ENCODE measurements at places on chromosomes 2 and 18.

- no peak for DNase-seq
Measured at GRCh38 chr2:128302011-128302743, 16.5 kb downstream of the HS6ST1 start.

DNA sequence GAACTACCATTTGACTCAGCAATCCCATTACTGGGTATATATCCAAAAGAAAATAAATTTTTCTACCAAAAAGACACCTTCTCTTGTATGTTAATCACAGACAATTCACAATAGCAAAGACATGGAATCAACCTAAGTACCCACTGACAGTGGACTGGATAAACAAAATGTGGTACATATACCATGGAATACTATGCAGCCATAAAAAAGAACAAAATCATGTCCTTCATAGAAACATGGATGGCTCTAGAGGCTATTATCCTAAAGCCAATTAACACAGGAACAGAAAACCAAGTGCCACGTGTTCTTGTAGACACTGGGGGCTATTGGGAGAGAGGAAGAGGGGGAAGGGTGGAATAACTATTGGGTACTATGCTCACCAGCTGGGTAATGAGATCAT is 27.7 kb downstream of the FLACC1 start:
- no peak for DNase-seq

DNA sequence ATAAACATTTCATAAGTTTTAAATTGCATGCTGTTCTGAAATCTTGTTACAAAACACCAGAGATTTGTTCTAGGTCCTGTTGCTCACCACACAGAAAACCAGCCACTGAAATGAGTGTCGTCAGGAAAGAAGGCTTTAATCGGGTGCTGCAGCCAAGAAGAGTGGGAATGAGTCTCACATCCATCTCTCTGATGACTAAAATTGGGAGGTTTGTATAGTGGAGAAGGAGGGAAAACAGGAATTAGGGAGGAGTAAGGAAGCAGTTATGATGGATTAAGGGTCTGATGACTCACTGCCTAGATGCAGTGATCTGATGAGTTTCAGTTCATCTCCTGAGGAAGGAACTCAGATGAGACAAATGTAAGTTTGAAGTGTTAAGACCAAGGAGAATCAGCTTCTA is 42.1 kb upstream of the GPR39 start:
- no peak for DNase-seq

- no peak for DNase-seq
Measured at GRCh38 chr2:62216616-62217015, 20.7 kb downstream of the B3GNT2 start.

DNA sequence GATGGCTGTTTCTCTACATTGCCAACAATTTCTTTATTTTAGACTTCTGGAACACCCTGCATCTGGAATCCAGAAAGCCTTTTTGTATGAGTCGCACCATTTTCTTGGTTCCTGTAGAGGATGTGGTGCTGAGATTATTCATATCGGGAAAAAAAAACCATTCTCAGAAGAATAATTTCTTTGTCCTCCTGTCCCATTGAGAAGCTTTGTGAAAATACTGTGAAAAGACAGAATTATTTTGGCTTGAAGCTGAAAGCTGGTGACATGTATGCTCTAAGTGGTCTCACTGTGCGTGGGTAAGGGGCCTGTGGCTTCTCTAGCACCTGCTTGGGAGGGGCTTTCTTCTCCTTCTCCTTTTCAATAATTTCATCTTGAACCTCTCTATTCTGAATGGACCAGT is 138.4 kb downstream of the FAM210A start:
- no peak for DNase-seq

DNA sequence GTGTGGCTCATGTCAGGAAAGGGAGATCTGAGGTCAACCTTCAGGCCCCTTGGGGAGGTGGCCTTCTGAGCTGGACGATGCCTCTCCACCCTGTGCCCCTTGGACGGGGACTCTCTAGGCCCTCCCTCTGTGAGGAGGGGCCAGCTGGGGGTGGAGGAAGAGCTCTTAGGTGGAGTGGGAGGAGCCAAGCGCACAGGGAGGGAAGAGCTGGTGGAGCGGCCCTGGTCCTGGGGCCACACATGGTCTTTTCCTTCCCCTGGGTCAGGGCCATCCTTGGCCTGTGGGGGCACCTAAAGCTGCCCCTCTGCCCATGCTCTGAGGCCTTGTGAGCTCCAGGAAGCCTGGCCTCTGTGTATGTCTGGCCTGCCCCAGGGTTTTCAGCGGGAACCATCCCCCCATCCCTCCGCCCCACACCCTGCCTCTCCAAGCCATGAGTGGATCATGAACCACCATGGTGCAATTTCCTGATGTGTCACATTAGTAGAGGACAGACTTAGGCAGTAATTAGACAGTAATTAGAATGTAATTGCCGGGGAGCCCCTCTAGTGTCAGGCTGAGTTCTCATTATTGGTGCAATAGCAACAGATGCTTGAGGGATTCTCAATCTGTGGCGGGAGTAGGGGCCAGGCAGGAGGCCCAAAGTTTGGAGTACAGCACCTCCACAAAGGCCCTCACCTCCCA is 63.0 kb downstream of the GLI2 start:
- peak; percentile 9 for DNase-seq

DNA sequence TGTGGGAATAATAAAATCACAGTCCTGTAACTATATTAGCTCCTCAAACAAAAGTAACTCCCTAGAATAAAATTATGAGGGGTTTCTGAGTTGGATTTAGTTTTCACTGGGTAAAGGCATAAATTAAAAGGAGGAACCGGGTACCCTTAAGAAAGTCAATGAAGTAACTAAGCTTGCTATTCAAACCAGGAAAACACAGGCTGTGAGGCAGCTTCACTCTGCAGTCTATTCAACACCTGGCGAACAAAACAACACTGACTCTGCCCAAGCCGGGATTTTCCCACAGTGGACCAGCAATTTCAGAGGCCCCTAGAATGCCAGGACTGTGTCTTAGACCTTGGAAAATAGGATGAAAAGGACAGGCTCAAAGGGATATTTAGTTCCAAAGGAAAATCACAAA is 24.6 kb upstream of the CREB1 start:
- no peak for DNase-seq

DNA sequence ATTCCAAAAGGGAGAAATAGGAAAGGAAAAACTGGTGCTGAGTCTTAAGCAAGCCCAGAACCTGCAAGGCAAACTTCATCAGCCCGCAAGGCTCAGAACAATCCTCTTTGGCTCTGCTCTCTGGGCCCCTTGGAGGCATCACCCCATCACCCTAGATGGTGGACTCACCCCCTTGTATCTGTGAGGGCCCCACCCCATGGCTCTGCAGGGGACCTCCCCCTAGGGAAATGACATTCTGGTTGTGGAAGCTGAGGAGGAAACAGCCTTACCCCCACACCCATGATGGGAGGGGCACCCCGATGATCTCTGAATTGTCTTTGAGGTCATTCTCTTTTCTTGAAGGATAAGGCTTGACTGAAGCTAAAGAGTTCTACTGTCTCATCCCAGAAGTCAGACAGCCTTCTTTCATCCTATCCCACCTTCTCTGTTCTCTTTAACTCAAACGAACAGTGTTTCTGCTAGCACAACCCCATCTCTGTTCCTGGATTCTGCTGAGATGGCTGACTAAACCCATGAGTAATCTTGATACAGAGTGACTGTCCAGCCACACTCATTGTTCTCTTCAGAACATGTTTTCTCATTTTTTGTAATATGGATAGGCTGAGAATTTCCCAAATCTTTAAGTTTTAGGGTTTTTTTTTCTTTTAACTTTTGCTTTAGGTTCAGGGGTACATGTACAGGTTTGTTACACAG is 492.1 kb upstream of the MYT1L start:
- DNase-seq: no peak

GRCh38 chr2:141035846-141036420 is 1094.9 kb downstream of the LRP1B start:
- DNase-seq: no peak

DNA sequence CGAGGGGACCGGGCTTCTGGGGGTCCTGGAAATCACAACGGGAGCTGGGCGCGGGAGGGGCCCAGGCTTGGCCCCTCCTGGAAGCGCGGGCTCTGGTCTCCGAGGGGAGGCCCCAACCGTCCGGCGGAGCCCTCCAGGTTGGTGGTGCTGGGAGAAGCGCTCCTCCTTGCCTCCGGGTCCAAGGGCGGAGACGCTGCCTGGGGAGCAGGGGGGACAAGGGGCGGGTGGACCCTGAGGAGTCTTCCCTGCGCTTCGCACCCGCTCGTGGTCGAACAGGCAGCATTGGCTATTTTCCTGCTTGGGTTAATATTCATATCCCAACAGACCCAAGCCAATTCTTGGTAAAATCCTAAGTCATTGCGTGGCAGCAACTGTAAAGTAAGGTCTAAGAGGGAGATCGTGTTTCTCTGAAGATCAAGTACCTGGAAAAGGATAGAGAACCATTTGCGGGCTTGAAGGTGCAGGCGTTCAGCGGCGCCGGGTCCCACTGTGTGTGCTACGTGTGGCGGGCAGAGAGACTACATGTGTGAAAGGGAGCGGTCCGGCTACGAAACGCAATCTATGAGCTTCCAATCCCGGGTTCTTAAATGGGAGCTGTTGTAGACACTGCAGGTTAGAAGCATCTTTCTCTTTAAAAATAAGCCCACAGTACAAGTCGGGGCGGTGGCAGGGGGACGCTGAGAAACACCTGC is 805 bp downstream of the CIDEA start:
- no peak for DNase-seq

GRCh38 chr2:133025004-133025403 is 355.0 kb upstream of the LYPD1 start:
- DNase-seq: no peak

DNA sequence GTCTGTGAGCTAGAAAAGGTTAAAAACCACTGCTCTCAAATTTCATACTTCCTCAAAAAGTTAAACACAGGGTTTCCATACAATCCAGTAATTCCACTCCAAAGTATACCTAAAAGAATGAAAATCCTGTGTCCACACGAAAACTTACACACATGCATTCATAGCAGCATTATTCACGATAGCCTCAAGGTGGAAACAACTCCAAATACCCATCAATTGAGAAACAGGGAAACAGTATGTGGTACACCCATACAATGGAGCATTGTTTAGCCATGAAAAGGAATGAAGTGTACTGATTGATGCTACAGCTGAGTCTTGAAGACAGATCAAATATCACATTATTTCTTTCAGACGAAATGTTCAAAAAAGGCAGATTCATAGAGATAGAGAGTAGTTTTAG is 36.7 kb downstream of the UXS1 start:
- no peak for DNase-seq

DNA sequence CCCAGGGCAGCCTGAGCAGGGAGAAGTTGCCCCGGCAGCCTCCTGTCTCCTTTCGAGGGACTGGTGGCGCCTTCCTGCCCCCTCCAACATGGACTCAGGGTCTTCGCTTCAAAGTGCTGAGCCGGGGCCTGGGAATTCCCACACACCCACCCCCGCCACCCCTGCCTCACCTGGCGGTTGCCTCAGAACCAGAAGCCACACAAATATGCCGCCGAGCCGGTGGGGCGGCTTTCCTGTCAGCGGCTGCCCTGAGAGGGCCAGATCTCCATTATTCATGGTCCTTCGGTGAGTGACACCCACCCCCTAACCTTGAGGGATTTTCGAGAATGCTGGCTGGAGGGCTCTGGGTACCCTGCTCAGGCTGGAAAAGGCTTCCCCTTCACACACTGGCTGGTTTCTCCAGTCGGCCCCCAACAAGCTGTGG is 71.7 kb downstream of the SMAD7 start:
- DNase-seq: no peak

DNA sequence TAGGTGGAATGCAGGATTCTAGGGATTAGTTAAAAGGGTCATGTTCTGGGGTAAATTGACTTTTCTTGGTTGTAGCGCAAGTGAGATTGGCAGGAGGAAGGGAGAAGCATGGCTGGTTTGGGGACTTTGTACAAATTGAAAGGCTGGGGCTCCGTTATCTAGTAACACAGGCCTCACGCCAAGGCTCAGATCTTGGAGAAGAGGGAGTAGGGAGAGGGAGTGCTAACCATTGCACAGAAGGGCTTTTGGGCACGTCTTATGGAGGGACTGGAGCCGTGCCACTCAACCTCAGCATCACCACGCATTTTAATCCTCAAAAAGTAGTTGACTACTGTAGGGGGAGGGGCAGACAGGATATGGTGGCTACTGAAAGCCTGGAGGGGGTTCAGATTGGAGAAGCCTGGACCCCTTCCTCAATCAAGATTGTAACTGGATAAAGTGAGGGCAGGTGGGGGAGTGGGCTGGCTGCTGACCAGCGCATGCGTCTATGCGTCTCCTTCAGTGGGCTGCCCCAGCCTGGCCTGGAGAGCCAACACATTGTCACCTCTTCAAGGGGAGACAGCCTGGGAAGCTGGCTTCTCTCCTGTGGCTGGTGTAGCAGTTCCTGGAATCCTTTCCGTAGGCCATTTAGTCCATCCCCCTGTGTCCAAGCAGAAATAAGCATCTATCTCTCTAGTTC is 14.3 kb downstream of the IGFBP5 start:
- no peak for DNase-seq

DNA sequence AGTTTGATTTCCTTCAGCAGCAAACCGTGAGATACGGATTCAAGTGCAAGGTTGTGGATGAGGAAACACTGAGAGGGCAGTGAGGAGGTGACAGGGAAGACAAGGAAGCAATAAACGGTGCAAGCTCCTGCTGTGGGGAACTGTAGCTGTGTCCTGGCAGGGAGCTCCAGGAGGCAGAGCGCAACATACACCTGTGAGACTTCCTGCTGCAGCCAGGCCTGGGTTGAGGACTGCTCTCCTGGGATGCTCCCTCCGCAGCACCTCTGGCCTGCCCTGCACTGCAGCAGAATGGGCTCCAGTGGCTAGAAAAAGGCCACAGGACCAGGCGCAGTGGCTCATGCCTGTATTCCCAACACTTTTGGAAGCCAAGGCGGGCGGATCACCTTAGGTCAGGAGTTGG is 85.5 kb downstream of the MRO start:
- DNase-seq: no peak

- DNase-seq: no peak
Measured at GRCh38 chr18:22347606-22348511, 69.9 kb downstream of the CTAGE1 start.

DNA sequence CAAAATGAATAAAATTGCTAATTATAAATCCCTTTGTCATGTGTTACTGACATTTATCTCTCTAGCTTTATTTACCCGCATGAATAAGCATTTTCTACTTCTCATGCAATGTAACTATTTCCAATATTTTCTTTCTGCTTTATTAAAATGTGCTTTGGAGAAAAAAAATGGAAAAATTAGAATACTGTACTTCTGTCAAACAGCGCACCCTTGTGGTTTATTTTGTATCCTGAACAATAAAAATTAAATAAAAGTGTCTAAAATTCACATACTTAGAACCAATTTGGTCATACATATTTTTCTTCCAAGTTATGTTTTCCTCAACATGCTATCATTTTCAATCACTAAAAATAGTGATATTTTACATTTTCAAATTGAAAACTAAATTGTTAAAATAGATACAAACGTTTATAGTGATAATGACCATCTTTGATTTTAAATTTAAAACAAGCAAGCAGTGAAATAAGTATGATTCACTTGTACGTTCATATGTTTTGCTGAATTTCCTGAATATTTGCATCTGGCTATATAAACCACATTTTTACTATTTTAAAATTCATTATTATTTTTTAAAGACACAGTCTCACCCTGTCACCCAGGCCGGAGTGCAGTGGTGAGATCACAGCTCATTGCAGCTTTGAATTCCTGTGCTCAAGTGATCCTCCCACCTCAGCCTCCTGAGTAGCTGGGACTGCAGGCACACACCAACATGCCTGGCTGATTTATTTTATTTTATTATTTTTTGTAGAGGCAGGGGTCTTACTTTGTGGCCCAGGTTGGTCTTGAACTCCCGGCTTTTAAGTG is 95.9 kb upstream of the GRB14 start:
- peak; percentile 25 for DNase-seq

GRCh38 chr2:169330555-169331198 is 31.7 kb downstream of the LRP2 start:
- no peak for DNase-seq

All from COR-L47 (cell line).